ENCODE measurements at places on chromosomes 11 and 22.
A peak's percentile ranks its signal among the peaks of the same experiment; 100 is the strongest.

DNA sequence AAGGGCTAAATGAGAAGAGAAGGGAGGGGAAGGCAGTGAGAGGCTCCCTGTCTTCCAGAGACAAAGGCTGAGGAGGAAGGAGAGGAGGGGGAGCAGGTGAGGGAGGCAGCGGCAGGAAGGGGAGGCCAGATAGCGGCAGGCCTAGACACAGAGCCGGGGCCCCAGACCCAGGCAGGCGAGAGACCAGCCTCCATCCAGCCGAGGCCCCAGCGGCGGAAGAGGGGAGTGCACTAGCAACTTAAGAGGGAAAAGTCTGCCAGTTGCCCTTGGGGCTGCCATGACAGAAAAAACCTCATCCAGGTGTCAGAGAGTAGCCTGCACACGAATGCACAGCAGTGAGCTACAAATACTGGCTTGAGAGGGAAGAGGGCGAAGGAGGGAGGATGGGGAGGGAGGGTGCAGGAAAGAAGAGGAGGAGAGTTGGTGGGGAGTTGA is 46.7 kb downstream of the IGLL1 start:
- no peak for DNase-seq

GRCh38 chr11:60970369-60970774 is 1.1 kb upstream of the CD6 start:
- DNase-seq = no peak

- no peak for DNase-seq
Measured at GRCh38 chr22:41338614-41339212, 37.4 kb downstream of the ZC3H7B start.

DNA sequence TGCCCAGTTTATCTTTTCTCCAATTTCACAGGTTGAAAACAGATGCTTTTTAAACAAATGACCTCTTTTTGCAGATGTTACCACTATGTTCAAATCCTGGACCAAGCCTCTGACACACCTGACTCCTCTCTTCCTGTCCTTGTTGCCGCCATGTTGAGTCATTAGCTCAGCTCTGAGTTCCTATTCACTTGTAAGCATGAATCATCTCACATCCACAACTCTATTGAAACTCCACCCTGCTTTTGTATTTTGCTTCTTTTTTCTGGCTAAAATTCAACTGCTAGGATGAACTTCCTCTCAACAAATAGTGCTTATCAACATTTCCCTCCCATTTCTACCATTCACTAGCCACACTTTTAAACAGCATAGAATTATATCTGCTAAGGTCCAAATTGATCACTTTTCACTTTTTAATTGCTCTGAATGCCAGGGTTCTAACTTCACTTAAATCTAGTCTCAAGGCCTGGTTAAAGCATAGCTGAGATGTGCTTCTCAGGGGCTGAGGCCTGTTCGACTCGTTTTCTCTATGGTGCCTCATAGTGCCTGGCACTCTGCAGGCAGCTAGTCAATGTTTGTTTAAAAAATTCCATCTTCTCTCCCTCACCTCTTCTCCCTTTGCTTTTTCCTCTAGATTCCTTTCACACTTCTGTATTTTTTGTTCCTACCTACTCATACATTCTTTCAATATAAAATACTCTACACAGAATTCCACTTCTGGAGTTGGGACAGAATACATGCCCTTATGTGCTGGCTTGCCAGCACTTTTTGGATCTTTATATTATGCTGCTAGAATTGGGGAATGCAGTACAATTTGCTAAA is 3.9 kb downstream of the JOSD1 start:
- peak; percentile 78 for DNase-seq

DNA sequence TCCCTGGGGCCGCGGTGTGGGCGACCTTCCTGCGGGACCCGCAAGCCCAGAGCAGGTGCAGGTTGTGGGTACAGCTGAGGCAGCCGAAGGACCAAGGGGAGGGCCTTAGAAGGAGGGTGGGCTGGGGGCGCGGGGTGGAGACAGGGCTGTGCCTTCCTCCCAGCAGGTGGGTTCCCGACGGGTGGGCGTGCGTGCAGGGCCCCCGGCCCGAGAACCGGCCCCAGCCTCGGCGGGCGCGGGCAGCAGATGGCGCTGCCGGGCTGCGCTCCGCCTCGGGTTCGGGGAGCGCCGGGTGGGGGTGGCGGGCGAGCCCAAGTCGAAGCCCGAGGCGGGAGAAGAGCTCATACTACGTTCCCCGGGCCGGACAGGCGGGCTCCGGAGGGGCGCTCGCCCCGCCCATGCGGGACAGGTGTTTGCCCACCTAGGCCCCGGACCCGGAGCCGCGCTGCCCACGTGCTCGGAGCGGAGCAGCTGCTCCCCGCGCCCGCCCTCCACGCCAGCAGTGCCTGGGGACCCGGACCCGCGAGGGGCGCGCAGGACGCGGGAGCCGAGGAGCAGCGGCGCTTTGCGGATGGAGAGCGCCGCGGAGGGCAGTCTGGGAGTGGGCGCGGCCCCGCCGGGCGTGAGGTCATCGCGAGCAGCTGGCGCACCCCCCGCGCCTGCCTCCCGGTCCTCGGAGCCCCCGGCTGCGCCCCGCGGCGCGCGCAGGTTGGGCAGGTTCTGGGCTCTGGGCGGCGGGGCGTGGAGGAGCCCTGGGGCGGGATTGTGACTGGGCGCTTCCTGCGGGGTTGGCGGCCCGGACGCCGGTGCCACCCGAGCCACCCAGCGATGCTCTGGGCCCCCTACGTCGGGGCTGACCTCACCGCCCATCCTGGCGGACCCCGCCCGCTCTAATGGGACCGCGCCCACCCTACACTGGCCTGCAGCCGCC is 25.3 kb downstream of the DUSP8 start:
- no peak for DNase-seq

DNA sequence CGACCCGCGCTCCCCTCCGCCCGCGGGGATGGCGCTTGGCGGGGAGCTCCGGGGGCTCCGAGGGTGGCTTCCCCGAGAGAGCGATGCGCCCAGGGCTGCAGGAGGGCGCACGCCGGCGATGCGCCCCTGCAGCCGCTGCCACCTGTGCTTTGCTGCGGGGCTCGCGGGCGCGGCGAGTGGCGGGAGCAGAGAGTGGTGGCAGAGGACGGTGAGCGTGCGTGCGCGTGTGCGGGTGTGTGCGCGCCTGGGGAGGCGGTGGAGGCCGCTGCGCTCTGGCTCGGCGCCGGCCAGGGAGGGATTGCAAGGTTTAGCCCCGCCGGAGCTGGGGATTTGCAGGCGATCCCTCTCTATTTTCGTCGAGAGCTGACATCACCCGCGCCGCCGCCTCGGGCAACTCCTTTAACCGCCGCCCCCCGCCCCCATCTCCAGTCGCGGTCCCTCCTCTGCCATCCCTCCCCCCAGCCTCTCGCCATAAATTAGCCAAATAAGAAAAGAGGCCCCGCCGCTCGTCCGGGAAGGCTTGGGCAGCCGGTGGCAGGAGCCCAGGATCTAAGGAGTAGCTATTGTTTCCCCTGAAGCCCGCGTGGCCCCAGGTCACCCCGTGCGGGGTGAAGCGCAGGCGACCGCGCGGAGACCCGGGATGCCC is at the start of gene SLC1A2:
Gene SLC1A2, minus strand, starts transcription at position 375 of the 646 bp plus-strand sequence. CDS start 592 bp downstream, outside the sequence.
- no peak for DNase-seq

GRCh38 chr11:134503596-134503995 is 91.6 kb upstream of the B3GAT1 start:
- no peak for DNase-seq

GRCh38 chr11:46475051-46475925 is 83.7 kb upstream of the CHRM4 start:
- no peak for DNase-seq

DNA sequence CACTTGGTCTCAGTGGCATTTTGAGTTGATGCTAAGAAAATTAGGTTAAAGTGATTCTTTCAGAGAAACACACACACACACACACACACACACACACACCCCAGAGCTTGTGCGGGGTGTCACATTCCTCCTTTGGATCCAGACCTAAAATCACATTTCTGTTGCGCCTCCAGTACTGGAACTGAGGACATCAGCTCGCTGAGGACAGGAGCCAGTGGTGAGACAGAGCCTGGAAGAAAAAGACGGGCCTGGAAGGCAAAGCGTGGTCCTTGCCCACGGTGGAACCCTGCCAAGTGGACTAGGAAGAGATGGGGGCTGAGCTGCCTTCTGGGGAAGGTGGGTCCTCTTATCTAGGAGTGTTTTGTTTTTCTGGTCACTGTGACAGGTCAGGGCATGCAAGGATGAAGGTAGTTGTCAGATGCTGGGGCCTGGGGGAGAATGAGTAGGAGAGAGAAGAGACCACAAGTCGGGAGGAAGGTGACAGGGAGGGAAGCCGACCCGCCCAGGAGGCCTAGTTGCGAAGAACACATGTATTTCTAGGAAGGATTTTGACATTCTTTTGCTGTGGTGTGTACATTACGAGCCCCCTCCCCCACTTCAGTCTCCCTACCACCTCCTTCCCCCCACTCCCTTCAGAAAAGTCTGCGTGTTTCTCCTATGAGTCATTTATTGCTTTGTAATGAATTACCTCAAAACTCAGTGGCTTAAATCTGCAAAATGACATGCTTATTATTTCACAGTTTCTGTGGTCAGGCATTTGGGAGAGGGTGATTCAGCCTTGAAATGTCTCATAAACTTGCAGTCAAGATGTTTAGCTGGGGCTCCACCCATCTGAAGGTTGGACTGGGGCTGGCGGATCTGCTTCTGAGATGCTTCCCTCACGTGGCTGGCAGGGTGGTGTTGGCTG is 4.8 kb upstream of the ELFN2 start:
- peak; percentile 94 for DNase-seq

DNA sequence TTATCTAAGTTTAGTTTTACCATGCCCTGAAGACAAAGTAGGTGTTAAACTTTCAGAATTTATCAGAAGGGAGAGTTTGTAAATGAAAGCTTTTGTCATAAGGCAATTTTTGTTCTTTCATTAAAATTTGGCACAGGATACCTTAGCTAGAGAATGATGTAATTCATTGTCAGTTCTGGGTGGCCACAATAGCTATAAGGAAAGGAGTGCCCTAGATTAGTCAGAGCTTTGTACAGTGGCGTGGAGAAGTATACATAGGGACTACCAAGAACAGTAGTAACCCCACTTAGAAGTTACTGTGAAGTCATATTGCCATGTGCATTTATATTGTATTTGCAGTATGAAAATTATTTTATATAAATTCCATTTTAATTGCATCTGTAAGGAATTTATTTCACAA is 126.3 kb upstream of the CARD18 start:
- DNase-seq = peak; percentile 24

GRCh38 chr11:116202922-116203321 is 569.9 kb downstream of the BUD13 start:
- no peak for DNase-seq

GRCh38 chr11:111737444-111738210 is 28.6 kb downstream of the PPP2R1B start:
- no peak for DNase-seq

DNA sequence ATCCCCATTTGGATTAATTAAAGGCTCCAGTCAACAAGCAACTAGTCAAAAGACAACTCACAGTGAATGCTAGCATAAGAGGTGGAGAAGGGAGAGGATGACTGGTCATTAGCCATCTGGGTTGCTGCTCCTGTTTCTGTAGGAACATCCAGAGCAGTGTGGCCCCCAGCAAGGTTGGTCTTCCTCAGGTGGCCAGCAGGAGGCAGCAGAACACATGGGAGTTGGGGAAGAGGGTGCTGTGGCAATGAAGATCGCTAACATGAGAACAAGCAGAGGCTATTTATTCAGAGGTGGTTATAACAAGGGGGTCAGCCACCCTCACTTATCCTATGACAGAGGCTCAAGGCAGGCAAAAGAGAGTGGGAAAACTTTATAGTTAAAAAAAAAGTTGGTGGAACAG is 21.3 kb downstream of the IZUMO1R start:
- DNase-seq = no peak

DNA sequence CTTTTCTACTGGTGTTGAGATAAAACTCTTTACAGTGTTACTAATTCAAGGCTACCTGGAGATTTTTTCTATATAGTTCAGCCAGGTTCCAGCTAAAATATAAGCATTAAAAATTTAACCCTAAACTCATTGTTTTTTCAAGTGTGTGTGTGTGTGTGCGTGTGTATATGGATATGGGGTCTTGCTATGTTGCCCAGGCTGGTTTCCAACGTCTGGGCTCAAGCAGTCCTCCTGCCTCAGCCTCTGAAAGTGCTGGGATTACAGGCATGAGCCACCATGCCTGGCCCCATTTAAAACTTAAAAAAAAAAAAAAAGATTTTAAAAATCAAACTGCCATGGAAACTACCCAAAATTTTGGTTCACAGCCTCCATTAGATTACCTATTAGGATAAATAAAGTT is 4.5 kb upstream of the PES1 start:
- no peak for DNase-seq

DNA sequence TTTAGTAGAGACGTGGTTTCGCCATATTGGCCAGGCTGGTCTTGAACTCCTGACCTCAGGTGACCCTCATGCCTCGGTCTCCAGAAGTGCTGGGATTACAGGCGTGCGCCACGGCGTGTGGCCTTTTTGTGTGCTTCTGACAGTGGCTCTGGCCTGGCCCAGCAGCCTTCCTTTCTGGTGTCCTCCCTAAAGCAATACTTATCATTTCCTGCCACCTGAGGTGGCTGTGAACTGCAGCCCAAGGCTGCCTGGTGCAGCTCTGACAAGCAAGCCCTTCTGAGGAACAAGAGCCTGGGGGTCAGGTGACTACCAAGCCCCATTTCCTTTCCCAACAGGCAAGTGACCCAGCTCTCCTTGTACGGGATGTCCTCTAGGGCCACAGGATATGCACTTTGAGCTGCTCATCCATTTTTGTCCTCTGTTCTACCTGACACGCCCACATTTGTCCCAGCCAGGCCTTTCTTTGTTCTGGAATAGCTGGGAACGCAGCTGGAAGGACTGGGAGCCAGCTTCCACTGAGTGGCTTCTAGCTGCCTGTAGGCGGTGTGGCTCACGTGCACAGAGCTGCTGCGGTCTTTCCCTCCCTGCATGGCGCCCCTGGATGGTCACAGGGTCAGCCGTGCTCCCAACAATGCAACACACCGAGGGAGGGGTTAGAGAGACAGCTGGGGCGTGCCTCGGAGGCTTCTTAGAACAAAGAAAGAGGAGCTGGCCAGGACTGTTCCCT is 12.3 kb upstream of the BID start:
- DNase-seq = no peak

DNA sequence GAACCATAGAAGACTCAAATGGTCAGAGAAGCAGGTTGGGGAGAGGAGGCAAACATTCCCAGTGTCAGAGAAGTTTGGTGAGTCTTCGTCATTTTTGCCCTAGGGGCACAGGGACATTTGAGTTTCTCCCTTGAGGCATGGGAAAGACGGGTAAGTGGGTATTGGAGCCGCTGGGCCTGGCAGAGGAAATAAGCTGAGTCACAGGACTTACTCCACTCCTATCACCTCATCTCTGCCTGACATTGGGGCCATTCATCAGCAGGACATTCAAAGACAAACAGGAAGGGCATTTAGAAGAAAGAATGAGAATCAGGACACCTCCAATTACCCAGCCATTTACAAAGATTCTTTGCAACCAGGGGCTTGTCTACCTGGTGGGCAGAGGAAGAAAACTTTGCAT is 100.7 kb upstream of the SEZ6L start:
- no peak for DNase-seq

DNA sequence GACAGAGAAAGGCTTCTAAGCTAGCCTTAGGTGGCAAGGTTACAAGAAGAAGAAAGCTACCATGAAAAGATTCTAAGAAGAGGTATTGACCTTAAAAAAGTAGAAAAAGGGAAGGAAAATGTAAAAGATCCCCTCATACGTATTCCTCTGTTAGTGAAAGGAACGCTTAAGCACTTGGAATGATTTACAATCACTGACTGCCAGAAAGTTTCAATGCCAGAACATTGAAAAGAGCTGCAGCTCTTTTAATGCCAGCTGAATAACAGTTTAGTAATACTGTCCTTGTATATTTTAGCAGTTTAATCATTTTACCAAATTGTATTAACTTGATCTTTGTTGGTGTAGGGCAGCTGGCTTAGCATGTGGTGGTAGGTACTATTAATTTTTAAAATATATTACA is 650.7 kb downstream of the FAM181B start:
- no peak for DNase-seq
